ENCODE measurements at places on chromosomes 6 and 20. TPM values are rescaled to one million over a fixed set of nuclear protein-coding genes. Genes with fewer than 3 reads are reported as not detected.
A peak's percentile ranks its signal among the peaks of the same experiment; 100 is the strongest.

DNA sequence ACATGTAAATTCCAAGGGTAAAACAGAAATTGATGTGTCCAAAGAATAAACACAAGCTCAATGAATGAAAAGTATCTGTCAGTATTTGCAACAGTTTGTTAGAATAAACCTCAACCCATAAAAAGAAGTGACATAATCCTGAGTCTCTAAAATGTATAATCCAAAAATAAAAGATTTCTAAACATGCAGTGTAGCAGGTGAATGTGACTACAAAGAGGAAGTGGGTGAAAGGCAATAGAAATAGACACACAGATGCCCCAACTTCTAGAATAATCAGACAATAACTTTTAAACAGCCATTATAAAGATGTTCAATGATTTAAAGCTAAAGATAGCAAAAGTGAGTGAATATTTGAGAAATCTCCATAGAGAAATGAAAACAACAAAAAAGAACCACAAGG lies 1009.2 kb upstream of the GJE1 start:
- H3K27me3 ChIP-seq: no peaks in the 10 kb centered on the region
- no peak for DNase-seq
- no peaks in the 10 kb centered on the region for H3K36me3 ChIP-seq
- no peaks in the 10 kb centered on the region for H3K4me1 ChIP-seq

GRCh38 chr6:7723041-7723447 lies 2.9 kb upstream of the BMP6 start:
- no peaks in the 10 kb centered on the region for H3K36me3 ChIP-seq
- H3K4me1 ChIP-seq: no peaks in the 10 kb centered on the region
- peaks cover 61% of the 10 kb centered on the region for H3K27me3 ChIP-seq
- peak; percentile 76 for DNase-seq
- no peak overlapping the region for H3K4me3 ChIP-seq

DNA sequence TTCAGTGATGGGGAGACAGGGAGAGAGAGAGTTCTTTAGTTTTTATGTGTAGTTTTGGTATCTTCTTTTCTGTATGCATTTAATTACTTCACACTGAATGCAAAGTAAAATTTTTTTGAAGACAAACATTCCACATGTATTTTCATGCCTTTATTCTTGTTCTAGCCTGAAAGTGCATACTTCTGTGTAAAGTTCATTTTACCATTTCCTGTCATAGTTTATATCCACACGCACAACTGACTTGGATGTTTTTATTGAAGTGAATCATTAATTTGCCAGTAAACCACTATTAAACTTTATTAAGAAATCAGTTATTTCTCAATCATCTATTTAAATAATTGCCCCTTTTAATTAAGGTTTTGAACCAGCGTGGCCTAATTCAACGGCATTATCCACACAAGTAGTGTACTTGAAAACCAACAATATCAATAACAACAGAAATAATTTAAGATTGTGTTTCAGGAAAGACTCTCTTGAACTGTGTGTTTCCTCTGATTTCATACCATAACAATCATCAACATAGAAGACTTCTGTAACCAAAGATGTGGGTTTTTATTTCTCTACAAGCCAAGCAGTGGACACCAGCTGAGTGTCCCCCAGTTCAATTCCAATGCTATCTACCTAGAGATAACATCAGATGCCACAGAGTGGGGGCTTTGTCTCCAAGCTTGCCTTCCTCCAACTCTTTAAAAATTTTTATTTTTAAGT lies 512.7 kb upstream of the JAG1 start:
- no peaks in the 10 kb centered on the region for H3K4me1 ChIP-seq
- peaks cover 3% of the 10 kb centered on the region for H3K27me3 ChIP-seq
- no peak overlapping the region for H3K4me3 ChIP-seq
- H3K27ac ChIP-seq: no peak overlapping the region
- H3K36me3 ChIP-seq: no peaks in the 10 kb centered on the region

The XKR7 gene
- total RNA-seq: 4.9 TPM

- DNase-seq: no peak
- no peak overlapping the region for H3K4me3 ChIP-seq
- no peaks in the 10 kb centered on the region for H3K27me3 ChIP-seq
- H3K36me3 ChIP-seq: no peaks in the 10 kb centered on the region
- H3K27ac ChIP-seq: no peak overlapping the region
Observed at GRCh38 chr6:134331256-134331655, 13.3 kb upstream of the SGK1 start.

The TMEM151B gene
- total RNA-seq: 0.52 TPM

GRCh38 chr6:139972116-139972515 lies 597.7 kb upstream of the CITED2 start:
- H3K4me1 ChIP-seq: peaks cover 16% of the 10 kb centered on the region
- no peaks in the 10 kb centered on the region for H3K27me3 ChIP-seq

GRCh38 chr6:37473364-37474095 lies 26.2 kb downstream of the CCDC167 start:
- peaks cover 36% of the 10 kb centered on the region for H3K36me3 ChIP-seq
- no peak overlapping the region for H3K27ac ChIP-seq
- H3K4me1 ChIP-seq: peaks cover 3% of the 10 kb centered on the region
- H3K4me3 ChIP-seq: no peak overlapping the region
- no peak for DNase-seq

The PGC gene
- total RNA-seq: 56.6 TPM

DNA sequence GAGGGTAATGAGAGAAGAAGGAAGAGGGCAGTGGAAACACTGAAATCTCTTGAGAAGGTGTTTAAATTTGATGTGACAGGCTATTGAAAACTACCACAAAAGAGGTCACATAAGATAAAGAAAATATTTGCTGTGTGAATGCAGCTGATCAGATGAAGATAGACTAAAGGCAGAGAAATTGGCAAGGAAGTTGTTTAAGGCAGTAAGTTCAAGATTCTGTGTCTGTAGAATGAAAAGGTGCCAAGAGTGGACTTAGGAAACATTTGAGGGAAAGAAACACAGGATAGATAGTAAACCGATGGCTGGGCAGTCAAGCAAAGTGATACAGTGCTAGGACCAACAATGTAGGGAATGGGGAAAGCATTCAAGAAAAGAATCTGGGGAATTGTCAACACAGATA lies 332.3 kb upstream of the MARCKS start:
- H3K27ac ChIP-seq: no peak overlapping the region
- H3K36me3 ChIP-seq: no peaks in the 10 kb centered on the region
- H3K27me3 ChIP-seq: no peaks in the 10 kb centered on the region
- no peak for DNase-seq
- no peak overlapping the region for H3K4me3 ChIP-seq
- H3K4me1 ChIP-seq: peaks cover 8% of the 10 kb centered on the region

DNA sequence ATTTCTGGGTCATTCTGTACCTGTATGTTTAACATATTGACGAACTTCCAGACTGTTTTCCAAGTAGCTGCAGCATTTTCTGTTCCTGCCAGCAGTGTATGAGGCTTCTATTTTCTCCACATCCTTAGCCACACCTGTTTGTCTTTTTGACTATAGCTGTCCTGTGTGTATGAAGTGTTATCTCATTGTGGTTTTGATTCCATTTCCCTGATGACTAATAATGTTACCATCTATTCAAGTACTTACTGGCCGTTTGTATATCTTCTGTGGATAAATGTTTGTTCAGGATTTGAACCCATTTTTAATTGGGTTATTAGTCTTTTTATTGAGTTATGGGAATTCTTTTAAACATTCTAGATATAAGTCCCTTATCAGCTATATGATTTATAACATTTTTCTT lies 95.2 kb downstream of the JAG1 start:
- H3K27ac ChIP-seq: no peak overlapping the region
- H3K4me3 ChIP-seq: no peak overlapping the region
- DNase-seq: no peak
- no peaks in the 10 kb centered on the region for H3K27me3 ChIP-seq
- H3K36me3 ChIP-seq: peaks cover 11% of the 10 kb centered on the region
- H3K4me1 ChIP-seq: peaks cover 3% of the 10 kb centered on the region

GRCh38 chr6:85612690-85613474 lies 19.2 kb upstream of the SNX14 start:
- H3K4me1 ChIP-seq: no peaks in the 10 kb centered on the region
- no peak for DNase-seq
- no peak overlapping the region for H3K27ac ChIP-seq
- H3K27me3 ChIP-seq: no peaks in the 10 kb centered on the region

The ADTRP gene
- 1.4 TPM for total RNA-seq

The LY6G6F gene
- total RNA-seq: not detected

GRCh38 chr20:34651200-34651599 lies 25.7 kb downstream of the PIGU start:
- no peak for DNase-seq
- no peak overlapping the region for H3K4me3 ChIP-seq
- H3K27me3 ChIP-seq: no peaks in the 10 kb centered on the region
- H3K4me1 ChIP-seq: no peaks in the 10 kb centered on the region

GRCh38 chr6:158027590-158028285 lies 46.1 kb downstream of the SYNJ2 start:
- no peaks in the 10 kb centered on the region for H3K27me3 ChIP-seq
- no peak overlapping the region for H3K4me3 ChIP-seq
- H3K36me3 ChIP-seq: peaks cover 3% of the 10 kb centered on the region
- DNase-seq: no peak
- peak overlapping the region; percentile 83 for H3K27ac ChIP-seq

GRCh38 chr20:43899274-43900120 lies 15.2 kb upstream of the TOX2 start:
- no peak for DNase-seq
- H3K4me1 ChIP-seq: peaks cover 7% of the 10 kb centered on the region
- no peak overlapping the region for H3K4me3 ChIP-seq
- peaks cover under 1% of the 10 kb centered on the region for H3K27me3 ChIP-seq
- H3K36me3 ChIP-seq: no peaks in the 10 kb centered on the region
- no peak overlapping the region for H3K27ac ChIP-seq

GRCh38 chr6:33080127-33081089 lies 4.6 kb downstream of the HLA-DPB1 start:
- H3K4me1 ChIP-seq: peaks cover 28% of the 10 kb centered on the region
- peak overlapping the region; percentile 85 for H3K27ac ChIP-seq
- DNase-seq: no peak
- H3K4me3 ChIP-seq: peak overlapping the region; percentile 94
- no peaks in the 10 kb centered on the region for H3K36me3 ChIP-seq

DNA sequence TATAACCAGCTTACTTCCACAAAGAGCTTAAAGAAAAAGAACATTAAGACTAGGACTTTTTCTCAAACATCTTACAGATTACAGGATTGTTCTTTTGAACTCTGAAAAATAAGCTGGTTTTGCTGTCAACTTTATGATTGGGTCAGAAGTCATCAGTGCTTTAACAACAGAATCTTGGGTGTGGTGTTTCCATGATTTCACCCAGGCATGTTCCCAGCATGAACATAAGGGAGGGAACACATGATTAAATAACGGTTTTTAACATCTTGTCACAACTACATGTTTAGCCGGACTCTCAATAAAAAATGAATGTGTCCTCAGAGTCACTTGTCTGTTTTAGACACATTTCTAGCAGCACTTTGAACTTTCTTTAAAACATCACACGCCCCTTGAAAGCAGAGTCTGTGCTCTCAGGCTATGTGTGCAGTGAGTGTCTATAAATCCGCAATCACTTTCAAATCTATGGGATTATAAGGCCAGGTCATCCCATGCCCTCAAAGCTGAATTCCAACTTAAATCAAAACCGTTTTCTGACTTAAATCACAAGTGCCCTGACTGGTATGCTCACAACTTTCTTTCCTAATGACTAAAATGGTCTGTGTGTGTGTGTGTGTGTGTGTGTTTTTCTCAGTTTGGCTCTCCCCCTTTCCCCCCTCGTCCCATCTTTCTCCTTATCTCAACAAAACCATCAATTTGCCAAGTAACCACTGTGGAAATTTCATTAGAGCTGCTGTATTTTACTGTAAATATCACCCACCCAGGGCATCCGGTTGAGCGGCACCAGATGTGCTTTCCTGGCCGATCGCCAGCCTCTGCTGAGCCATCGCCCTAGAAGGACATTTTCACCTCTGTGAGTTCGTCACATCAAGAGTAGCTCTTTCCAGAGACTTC lies 216.8 kb upstream of the DTNBP1 start:
- H3K4me3 ChIP-seq: peak overlapping the region; percentile 67
- H3K27me3 ChIP-seq: no peaks in the 10 kb centered on the region
- H3K4me1 ChIP-seq: peaks cover 30% of the 10 kb centered on the region
- no peaks in the 10 kb centered on the region for H3K36me3 ChIP-seq

- peaks cover 9% of the 10 kb centered on the region for H3K27me3 ChIP-seq
- H3K36me3 ChIP-seq: no peaks in the 10 kb centered on the region
- H3K4me1 ChIP-seq: no peaks in the 10 kb centered on the region
- no peak for DNase-seq
Observed at GRCh38 chr6:34161857-34162515, 16.1 kb upstream of the GRM4 start.

GRCh38 chr20:47675190-47676142 lies 109.8 kb downstream of the SULF2 start:
- peaks cover 5% of the 10 kb centered on the region for H3K36me3 ChIP-seq
- H3K4me1 ChIP-seq: peaks cover 6% of the 10 kb centered on the region
- no peaks in the 10 kb centered on the region for H3K27me3 ChIP-seq
- H3K4me3 ChIP-seq: no peak overlapping the region

The BPIFB2 gene
- total RNA-seq: 0.22 TPM

DNA sequence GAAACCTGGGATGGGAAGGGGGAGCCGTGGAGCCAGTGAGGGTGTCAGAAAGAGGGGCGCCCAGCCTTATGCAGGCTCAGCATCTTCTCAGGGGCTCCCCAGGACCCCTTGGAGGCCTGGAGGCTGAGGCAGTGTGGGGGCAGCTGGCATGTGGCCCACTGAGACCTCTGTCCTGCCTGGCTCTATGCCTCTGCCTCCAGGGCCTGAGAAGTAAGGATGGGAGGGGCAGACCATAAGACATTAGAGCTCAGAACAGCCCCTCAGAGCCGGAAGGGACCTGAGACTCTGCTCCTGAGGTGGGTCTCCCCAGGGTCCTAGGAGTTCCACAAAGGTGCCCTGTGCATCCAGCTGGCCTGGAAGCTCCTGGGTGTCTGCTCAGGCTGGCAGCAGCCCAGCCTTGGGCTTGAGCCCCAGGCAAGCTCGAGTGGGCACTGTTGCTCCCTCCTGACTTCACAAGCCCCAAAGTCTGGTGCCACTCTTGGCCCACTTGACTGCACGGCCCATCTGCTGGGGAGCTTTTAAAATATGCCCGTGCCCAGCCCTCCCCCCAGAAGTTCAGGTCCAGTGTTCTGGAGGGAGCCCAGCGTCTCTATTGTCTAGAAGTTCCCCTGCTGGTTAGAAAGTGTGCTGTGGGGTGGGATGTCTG lies 126.8 kb downstream of the GRM4 start:
- H3K36me3 ChIP-seq: no peaks in the 10 kb centered on the region
- H3K27ac ChIP-seq: no peak overlapping the region
- DNase-seq: no peak
- no peak overlapping the region for H3K4me3 ChIP-seq
- H3K27me3 ChIP-seq: peaks cover 14% of the 10 kb centered on the region
- H3K4me1 ChIP-seq: peaks cover 14% of the 10 kb centered on the region

The SRMS gene
- not detected for total RNA-seq

The EPPIN gene
- 0.24 TPM for total RNA-seq

- H3K27me3 ChIP-seq: peaks cover 2% of the 10 kb centered on the region
- H3K4me1 ChIP-seq: peaks cover 5% of the 10 kb centered on the region
- no peaks in the 10 kb centered on the region for H3K36me3 ChIP-seq
- H3K27ac ChIP-seq: no peak overlapping the region
- no peak overlapping the region for H3K4me3 ChIP-seq
- no peak for DNase-seq
Observed at GRCh38 chr6:167789358-167789757, 37.4 kb upstream of the AFDN start.

- H3K36me3 ChIP-seq: peaks cover 8% of the 10 kb centered on the region
- no peak for DNase-seq
- H3K4me1 ChIP-seq: peaks cover 9% of the 10 kb centered on the region
Observed at GRCh38 chr20:25207960-25208534, 12.5 kb downstream of the ENTPD6 start.

All from type B pancreatic cell (in vitro differentiated cells).